ENCODE measurements at places on chromosomes 7 and 10.

DNA sequence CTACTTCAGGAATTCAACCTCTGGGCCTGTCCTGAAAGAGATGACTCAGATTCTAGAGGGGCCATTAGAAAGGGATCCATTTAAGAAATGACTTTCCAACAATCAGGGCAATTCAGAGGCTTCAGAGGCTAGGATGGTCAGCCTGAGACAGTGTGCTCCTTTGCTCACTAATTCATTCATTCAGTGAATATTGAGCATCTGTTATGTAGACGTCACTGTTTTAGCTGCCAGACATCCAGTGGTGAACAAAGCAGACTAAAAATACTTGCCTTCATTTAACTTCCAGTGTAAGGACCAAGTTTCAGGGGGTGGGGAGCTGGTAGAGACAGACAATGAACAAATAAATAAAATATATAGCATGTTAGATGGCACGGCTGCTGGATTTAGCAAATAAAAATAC, 1.6 kb downstream of the KIAA1217 start:
- DNase-seq, result no peak

- DNase-seq, result no peak
Measured at GRCh38 chr10:17951868-17952371, at the start of gene SLC39A12. TSS of gene SLC39A12 (plus strand) at chr10:17951918. CDS start at chr10:17953277, 1,359 bp downstream.

GRCh38 chr10:126223512-126224067, 164.7 kb downstream of the ADAM12 start:
- no peak for DNase-seq

- no peak for DNase-seq
Measured at GRCh38 chr7:130022623-130023175, 28.5 kb downstream of the ZC3HC1 start.

GRCh38 chr7:92797693-92798092, 38.7 kb downstream of the CDK6 start:
- no peak for DNase-seq

GRCh38 chr7:20050241-20050966, 166.8 kb downstream of the MACC1 start:
- no peak for DNase-seq

GRCh38 chr10:45354261-45354660, 19.8 kb upstream of the ALOX5 start:
- no peak for DNase-seq

- DNase-seq, result no peak
Measured at GRCh38 chr7:42010751-42011150, 226.3 kb downstream of the GLI3 start.

GRCh38 chr7:46150202-46150601, 229.1 kb upstream of the IGFBP3 start:
- no peak for DNase-seq

DNA sequence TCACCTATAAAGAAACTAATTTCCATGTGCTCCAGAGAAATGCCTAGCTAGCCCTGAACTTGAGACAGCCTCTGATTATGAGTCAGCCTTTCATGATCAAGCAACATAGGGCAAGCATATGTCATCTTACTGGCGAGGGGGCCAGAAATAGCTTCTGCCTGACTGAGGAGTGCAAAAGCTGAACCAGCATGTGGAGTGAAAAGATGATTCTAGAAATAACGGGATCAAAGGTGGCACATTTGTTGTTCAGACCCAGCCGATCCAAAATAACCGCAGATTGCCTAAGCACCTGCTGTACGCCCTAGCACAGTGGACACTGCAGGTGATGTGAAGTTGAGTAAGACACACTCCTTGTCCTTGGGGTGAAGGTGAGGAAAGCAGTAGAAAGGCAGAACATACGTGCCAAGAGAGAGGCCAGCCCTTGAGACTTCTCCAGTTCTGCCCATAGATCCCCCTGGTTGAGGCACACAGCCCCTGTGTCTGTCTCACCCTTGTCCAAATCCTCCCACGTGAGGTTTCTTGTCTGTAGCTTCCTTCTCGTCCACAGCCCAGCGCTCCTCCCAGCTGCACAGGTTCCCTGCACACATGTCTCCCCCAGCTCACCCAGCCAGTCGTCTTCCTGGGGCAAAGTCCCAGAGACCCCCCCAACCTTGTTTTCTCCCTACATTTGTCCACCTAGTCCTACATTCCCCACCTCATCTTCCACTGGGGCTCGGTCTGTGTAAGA, 2.8 kb upstream of the BCL7B start:
- no peak for DNase-seq

DNA sequence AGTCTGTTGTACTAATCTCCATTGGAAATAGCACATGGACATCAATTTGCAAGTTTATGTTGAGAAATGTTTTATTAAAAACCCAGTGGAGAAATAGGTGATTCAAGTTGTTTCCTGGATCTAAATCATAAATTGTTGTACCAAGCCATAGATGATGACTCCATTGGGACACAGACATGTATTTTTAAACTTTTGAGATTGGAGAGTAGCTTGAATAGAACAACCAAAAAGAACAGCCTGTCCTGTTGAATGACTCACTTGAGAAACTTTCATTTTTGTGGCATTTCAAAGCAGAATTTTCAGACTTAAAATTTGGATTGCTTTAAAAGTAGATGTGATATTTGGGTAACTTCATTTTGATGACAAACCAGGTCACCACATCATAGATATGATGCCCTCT, 197.5 kb downstream of the GPAM start:
- no peak for DNase-seq

GRCh38 chr7:112052993-112053736, 153.0 kb downstream of the DOCK4 start:
- DNase-seq, result no peak

DNA sequence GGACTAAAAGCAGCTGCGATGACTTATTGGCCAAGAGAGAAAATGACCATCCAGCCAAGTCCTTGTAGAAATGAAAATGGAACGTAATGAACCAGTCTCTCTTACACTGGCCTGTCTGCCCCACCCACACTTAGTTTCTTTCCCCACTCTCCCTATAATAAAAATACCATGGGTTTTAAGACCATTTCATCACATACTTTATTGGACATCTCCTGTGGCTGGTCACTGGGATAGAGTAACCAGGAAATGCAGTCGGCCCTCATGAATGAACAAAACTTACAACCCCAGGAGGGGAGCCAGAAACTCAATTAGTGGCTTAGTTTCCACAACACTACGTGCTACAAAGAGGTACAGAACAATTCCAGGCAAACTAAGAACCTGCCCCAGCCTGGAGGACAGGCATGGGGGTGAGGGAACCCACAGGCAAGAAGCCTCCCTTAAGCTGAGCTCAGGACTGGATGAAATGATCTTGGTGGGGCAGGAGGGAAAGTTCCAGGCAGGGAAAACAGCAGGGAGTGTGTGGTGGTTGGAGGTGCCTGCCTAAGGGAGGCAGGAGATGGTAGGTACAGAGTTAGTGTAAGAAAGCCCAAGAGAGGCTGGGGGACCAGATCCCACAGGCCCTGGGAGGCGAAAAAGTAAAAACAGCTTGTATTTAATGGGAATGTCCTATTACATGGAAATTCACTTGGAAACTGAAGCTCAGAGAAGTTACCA, 29.6 kb downstream of the MKI67 start:
- no peak for DNase-seq

DNA sequence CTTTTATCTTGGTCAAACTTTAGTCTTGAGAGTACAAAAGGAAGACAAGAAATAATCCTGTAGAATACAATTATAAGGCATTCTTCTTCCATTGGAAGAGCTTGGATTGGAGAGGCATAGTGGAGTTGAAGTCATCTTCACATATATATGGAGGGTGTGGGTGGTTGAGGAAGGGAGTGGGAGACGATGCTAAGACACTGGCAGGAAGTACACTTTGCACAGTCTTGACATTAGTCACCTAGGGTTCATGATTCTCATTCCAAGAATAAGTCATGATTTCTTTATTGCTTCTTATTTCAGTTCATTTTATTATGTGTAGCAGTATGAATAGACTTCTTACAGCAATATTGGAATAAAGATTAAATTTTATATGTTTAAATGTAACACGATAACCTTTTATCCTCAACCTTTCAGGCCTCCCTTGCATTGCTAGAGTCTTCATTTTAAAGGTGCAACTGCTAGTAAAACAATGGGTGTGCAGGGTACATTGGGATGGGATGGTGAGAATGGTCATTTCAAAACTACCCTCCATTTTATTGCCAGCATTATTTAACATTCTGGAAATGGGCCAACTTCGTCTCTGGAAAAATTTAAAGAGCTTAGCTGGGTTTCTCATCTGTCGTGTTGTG, 12.3 kb upstream of the SLC26A3 start:
- DNase-seq, result no peak

DNA sequence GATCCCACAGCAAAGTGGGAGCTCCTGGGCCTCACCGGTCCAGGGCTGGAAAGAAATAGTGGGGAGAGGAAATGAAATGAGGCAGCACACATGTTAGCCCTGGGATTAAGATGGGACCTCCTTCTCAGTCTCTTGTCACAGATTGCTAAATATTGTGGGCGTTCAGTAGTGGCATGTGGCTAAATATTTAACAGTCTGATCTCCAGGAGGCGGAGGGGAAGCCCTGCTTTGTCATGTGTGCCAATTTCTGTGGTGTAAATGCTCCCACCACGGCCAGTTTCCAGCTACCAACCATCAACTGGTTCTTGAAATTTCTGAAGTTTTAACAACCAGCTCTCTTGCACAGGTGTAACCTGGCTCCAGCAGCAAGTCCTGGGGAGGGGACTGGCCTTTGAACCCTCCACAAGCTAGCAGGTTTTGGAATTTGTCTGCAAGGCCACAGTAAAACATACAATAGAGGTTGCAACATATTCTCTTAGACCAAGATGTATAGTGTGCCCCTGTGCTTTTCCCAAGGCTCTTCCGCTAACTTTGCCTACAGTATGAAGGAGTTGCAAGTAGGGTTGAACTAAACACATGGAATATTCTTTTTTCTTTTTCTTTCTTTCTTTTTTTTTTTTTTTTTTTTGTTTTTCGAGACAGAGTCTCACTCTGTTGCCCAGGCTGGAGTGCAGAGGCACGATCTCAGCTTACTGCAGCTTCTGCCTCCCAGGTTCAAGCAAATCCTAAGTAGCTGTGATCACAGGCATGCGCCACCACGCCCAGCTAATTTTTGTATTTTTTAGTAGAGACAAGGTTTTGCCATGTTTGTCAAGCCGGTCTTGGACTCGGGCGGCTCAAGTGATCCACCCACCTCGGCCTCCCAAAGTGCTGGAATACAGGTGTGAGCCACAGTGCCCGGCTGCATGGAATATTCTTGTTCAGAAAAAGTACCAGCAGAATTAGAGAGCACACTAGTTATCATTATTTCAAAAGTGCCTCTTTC, 103.1 kb upstream of the PCBD1 start:
- DNase-seq, result no peak

All from stimulated activated CD8-positive, alpha-beta memory T cell treated with anti-CD3 and anti-CD28 coated beads, Interleukin-7, amount 100 ng/mL, for 1 hour (primary cell).